ENCODE measurements at places on chromosomes 12 and 14.
A peak's percentile ranks its signal among the peaks of the same experiment; 100 is the strongest.

GRCh38 chr12:5512601-5512970 lies 80.7 kb downstream of the NTF3 start:
- DNase-seq = no peak

DNA sequence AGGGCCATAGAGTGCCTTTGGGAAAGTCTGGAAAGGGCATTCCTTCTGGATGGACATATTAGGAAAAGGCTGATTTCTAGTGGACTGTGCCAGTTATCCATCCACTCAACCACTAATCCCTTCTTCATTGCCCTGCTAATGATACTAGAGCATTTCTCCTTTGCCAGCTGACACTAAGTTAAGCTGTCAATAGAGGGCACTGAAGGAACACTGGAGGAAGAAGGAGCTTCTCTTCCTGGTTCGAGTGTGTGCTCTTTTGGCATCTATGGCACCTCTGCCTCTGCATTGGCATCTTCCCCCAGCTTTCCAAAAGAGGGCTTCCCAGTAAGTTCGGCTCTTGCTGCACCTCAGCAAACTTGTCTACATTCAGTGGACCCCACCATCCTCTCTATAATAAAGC lies 165.4 kb downstream of the DERA start:
- DNase-seq = peak; percentile 45

DNA sequence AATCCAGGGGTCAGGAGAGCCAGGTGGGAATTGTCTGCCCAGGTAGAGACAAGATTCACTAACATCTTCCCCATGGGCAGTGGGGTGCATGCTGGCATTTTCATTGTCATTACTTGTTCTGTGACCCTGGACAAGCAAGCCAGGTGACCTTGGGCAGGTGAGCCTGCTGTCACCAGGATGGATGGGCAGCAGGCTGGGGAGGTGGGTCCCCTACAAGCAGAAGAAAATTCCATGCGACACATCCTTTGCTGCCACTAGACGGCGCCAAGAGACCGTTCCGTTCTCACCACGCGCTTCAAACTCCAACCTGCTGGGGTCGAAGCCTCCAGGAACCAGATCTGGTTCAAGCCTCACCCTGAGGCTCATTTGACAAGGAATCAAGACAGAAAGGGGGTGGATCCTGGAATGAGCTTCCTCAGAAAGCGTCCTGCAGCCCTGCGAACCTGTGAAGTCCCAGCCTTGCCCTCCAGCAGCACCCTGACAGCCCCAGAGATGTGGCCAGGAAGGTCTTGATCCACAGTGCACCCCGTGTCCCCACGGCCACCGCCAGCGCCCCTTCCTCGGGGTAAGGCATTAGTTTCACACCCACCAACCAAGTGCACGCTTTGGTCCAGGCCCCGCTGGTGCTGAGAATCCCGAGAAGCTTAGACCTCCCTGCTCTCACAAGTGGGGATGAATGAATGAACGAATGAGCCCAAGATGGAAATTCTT lies 3.2 kb upstream of the DYNC1H1 start:
- DNase-seq = peak; percentile 80

DNA sequence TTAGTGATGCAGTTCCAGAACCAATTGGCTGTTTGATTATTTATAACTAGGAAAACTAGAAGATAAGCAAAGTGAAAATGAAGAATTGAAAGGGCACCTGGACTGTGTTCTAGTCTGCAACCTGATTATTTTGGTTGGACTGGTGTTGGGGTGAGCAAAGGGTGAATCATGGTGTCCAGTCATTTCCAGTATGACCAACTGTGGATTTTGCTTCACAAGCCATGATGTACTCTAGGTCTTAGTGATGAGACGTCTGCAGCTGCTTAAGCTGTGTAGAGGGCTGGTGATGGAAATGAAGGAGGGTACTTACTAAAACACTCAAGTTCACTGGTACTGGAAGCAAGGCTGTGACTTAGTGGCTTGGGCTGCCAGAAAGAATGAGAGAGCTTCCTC lies 193.2 kb upstream of the FRMD6 start:
- DNase-seq = peak; percentile 98

DNA sequence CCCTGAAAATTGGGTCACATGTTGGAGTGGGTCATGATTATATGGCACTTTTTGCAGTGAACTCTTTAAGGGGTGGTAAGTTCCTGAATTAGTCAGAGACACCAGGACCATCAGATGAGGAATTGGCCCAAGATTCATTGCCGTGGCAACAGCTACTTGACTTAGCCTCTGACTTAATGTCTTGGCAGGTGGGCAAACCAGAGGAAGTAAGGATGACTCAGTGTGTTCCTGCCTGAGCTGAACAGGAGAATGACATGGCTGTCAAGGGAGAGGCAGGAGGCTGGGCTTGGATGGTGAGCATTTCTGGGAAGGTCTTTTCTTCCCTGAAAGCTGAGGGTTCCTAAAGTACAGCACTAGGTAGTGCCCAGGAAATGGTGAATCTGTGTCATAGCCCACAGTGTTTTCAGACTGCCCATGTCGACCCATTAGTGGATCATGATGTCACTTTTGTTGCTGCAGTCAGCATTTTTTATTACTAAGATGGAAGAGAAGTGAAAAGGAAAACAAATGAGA lies 170.1 kb upstream of the PWP1 start:
- peak; percentile 99 for DNase-seq

GRCh38 chr12:105334582-105334981 lies 4.1 kb downstream of the C12orf75 start:
- DNase-seq = peak; percentile 60

- peak; percentile 72 for DNase-seq
These were observed 585 bp upstream of the TEAD4 start for GRCh38 chr12:2958432-2959191.

DNA sequence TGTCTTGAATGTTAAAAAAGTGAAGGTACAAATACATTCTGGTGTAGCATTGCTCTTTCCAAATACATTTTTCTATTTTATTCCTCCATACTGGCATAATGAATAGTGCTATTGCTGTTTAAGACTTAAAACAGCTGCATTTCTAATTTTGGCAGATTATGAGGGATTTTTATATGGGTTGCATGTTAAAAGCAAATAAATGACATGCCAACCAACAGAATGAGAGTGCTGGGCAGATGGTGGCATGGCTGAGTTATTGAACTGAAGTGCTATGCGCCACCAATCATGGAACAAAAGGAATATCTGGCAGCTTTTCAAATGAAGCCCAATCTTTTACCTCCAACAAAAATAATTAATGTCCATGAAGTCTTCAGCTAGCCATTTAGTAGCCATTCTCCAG lies 215.0 kb downstream of the PRKD1 start:
- no peak for DNase-seq

GRCh38 chr12:76810671-76811419 lies 46.9 kb downstream of the ZDHHC17 start:
- no peak for DNase-seq

GRCh38 chr14:52781629-52782028 lies 9.8 kb downstream of the GNPNAT1 start:
- DNase-seq = no peak

GRCh38 chr14:90305176-90305601 lies 26.6 kb downstream of the NRDE2 start:
- DNase-seq = no peak

GRCh38 chr12:48882315-48882687 lies 16.6 kb upstream of the RND1 start:
- DNase-seq = no peak

DNA sequence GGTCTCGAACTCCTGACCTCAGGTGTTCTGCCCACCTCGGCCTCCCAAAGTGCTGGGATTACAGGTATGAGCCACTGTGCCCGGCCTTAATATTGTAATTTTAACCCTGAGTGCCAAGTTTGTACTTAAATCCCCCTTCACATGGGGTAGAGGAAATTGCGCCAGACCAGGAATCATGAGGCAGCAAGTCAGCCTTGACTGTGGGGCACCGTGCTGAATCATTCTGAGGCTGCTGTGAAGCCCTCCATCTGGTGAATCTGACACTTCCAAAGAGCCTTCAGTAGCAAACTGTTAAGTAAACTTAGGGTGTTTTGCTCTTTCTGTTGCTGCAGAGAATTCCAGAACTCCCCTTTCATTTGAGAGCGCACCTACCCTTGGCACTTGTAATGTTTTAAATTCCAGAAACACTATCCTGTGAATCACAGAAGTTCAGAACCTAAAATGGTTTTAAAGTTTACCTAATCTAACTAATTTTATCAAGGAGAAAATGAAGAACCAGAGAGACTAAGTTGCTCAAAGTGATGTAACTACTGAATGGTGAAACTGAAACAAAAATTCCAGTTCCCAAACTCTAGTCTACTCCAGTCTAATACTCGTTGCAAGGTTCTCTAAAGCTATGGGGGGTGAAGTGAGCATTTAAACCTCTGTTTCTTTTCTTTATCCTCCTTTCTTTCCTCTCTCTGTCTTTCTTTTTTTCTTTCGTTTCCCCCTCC lies 7.5 kb downstream of the HEBP1 start:
- peak; percentile 94 for DNase-seq

- DNase-seq = peak; percentile 58
These were observed 634 bp downstream of the MED13L start for GRCh38 chr12:116276652-116277466.

DNA sequence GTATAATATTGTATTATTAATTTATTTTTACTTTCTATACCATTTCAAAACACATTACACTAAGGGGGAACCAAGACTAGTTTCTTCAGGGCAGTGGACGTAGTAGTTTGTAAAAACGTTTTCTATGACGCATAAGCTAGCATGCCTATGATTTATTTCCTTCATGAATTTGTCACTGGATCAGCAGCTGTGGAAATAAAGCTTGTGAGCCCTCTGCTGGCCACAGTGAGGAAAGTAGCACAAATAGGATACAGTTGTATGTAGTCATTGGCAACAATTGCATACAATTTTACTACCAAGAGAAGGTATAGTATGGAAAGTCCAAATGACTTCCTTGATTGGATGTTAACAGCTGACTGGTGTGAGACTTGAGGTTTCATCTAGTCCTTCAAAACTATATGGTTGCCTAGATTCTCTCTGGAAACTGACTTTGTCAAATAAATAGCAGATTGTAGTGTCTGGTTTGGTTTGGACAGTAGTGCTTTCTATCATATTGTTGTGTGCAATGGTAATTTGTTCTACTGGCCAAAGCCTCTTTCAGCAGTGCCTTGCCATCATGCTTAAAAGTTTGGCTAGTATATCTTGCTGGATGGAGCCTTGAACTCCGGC lies 24.3 kb upstream of the PLEKHD1 start:
- peak; percentile 94 for DNase-seq

Measured in fibroblast of mammary gland (primary cell).